Cardiac septum (tissue), 1 donor: ENCODE measurements at places on chromosomes 4 and X.
A peak's percentile ranks its signal among the peaks of the same experiment; 100 is the strongest.

DNA sequence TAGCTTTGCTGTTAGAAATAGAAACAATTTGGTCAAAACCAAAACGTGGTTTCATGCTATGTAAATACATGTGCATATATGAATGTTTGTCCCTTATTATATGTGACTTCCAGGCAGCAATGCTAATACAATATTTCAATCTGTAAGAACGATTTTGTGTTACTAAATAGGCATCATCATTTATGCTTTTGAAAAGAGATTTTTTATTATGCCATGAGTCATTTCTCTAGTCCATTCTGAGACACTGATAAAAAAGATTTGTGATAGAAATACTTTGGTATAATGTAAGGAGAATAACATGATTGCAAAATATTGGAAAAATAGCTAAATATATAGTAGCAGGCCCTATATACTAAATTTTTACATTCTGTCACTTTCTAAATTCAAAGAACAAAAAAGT, 28.9 kb downstream of the SYNPO2 start:
- DNase-seq, result no peak

GRCh38 chr4:77728420-77728819, 90.7 kb downstream of the CNOT6L start:
- DNase-seq, result no peak

DNA sequence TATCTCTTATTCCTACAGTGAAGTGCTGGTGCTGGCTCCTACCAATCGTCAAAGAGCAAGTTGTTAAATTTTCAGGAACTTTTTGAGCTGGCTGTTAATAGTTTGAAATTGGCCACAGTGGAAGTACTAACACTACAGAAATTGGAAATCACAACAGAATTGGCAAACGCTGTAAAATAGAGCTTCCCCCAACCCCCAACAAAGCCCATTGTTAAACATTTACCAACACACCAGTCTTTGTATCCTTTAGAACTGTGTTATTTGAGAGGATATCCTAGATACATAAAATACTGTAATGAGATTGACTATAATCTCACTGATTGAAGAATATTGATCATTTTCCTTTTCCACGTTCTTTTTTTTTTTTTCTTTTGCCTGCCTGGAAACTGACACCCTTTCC, 37.4 kb downstream of the FAM241A start:
- DNase-seq, result no peak

DNA sequence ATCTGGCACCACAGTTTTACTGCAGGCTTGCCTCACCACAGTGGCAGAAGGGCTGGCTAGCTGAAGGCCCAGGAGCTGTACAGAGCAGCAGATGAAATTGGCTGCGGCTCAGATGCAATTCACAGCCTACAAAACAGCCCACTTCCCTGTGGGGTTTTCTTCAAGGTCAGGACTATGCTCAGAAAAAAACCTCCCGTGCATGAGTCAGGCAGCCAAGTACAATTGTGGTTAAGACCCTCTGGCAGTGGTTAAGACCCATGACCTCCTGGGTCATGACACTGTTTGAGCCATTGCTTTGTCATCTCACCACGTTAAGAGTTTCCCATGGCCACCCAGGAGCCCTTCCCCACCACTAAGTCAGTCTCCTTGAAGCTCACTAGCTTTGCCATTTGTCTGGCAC, 276.3 kb downstream of the HNRNPD start:
- no peak for DNase-seq

DNA sequence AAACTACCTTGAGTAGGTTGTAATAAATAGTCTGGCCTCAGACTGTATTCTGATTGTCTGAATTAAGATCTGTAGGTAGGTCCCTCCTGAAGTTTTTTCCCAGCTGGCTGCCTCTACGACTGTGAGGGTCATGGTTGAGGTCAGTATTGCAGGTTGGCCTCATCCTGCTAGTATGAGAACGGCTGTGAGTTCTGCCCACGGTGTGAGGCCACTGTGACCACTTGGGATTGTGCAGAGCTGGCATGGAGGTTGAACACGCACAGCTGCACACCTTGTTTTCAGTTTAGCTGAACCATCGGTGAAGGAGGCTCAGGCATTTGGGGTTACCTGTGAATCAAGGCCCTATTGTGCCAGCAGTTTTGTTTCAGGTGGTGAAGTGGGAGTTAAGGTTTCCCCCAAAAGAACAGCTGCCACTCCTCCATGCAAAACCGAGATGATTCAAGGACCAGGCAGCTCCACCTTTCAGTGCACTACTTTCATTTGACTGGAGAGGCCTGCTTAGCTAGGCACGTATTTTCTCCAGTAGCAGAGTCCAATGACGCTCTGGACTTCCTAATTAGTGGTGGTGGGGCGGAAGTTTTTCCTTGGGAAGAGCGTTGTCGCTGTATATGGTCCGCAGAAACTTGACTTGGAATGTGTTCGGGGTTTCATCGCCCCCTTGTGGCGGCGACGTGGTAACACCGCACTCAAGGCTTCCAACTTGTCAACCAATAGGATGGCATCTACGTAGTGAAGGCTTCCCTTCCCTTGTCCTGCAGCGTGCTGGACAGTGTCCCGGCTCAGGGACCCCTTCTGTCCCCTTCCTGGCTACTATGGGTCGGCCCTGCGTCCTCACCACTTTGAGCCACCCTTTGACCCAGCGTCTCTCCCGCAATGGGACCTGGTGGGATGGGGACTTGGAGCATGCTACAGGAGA, 13.8 kb downstream of the CMC4 start:
- peak; percentile 82 for DNase-seq

GRCh38 chrX:11760958-11761357, 2.9 kb downstream of the MSL3 start:
- DNase-seq, result no peak

GRCh38 chrX:6210230-6210629, 18.4 kb downstream of the NLGN4X start:
- DNase-seq, result no peak

GRCh38 chr4:51843309-51844152, 578 bp downstream of the DCUN1D4 start:
- DNase-seq, result peak; percentile 86

DNA sequence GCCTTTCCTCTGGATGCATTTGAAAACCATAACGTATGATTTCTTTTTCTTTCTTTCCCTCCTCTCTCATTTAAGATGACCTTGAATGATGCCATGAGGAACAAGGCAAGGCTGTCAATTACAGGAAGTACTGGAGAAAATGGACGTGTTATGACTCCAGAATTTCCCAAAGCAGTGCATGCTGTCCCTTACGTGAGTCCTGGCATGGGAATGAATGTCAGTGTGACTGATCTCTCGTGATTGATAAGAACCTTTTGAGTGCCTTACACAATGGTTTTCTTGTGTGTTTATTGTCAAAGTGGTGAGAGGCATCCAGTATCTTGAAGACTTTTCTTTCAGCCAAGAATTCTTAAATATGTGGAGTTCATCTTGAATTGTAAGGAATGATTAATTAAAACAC, 142.8 kb downstream of the GRIA2 start:
- no peak for DNase-seq

- DNase-seq, result no peak
Observed at GRCh38 chrX:120429776-120430540, 39.1 kb downstream of the LAMP2 start.

GRCh38 chr4:129144755-129145206, 48.8 kb downstream of the C4orf33 start:
- DNase-seq, result no peak

DNA sequence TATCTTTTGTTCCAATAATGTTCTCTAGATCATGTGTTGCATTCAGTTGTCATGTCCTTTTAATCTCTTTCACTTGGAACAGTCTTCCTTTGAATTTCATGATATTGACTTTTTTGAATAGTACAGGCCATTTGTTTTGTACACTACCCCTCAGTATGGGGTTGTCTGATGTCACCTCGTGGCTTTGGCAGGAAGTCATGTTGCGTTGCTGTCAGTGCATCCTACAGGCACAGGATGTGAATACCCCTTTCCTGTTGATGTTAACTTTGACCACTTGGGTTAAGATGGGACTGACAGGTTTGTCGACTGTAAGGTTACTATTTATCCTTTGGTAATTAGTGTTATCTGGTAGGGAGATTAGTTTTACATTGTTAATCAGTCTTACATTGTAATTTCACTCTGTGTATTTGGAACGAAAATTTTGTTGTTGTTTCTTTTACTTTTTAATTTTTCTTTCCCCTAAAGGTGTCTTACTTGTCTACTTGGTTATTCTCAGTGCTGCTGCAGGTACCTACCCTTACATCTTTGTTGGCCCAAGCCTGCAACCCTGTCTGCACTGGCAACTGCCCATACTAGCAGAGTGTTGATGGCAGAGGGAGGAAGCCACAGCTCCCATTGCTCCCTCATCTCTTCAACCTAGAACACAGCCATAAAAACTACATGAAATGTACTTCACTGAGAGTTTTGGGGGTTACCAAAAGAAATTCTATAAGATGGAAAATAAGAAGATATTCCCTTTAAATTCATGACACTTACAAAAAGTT, 14.7 kb upstream of the ATP8A1 start:
- no peak for DNase-seq

GRCh38 chr4:41443340-41444079, 94.4 kb upstream of the LIMCH1 start:
- DNase-seq, result no peak

GRCh38 chrX:84168574-84168973, 19.4 kb downstream of the RPS6KA6 start:
- DNase-seq, result no peak

- DNase-seq, result no peak
Observed at GRCh38 chr4:152896811-152897210, 39.3 kb upstream of the FHDC1 start.

- no peak for DNase-seq
Observed at GRCh38 chr4:64712590-64712989, 303.3 kb upstream of the TECRL start.
